NCI-H1436 treated with DMSO at 0.1 percent for 48 hours (cell line): ENCODE measurements at places on chromosomes 13 and 19.
A peak's percentile ranks its signal among the peaks of the same experiment; 100 is the strongest.

GRCh38 chr13:73299787-73300186, 241.0 kb downstream of the KLF5 start:
- DNase-seq = no peak

GRCh38 chr19:55452749-55453346, 8.6 kb downstream of the ISOC2 start:
- DNase-seq = no peak

DNA sequence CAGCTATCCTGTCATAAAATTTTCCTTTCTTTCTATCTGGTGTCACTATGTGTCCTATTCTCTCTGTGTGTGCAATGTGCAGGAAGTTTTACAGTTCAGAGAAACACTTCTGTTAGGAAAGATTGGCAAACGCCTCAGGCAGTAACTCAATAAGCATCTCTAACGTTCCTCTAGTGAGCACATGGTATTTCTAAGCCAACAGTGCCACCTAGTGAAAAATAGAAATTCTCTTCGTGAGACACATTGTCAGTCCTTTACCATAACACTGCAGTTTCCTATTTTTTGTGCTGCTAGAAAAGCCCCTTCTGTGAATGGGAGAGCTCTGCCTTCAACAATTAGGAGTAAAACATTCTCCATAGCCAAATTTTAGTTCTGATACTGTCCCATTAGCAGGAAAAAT, 50.7 kb downstream of the ZNF723 start:
- DNase-seq = no peak

- DNase-seq = peak; percentile 1
These were observed 150.1 kb downstream of the SHISA2 start for GRCh38 chr13:25901460-25902376.

- no peak for DNase-seq
These were observed 101.2 kb downstream of the WASF3 start for GRCh38 chr13:26658448-26659385.

- no peak for DNase-seq
These were observed 53.6 kb downstream of the LMO7 start for GRCh38 chr13:75689686-75690085.

- no peak for DNase-seq
These were observed 1198.8 kb upstream of the SPRY2 start for GRCh38 chr13:81539643-81540150.

- DNase-seq = no peak
These were observed 210.7 kb upstream of the EDNRB start for GRCh38 chr13:78129359-78129758.

GRCh38 chr13:34522808-34523207, 419.3 kb upstream of the NBEA start:
- no peak for DNase-seq

DNA sequence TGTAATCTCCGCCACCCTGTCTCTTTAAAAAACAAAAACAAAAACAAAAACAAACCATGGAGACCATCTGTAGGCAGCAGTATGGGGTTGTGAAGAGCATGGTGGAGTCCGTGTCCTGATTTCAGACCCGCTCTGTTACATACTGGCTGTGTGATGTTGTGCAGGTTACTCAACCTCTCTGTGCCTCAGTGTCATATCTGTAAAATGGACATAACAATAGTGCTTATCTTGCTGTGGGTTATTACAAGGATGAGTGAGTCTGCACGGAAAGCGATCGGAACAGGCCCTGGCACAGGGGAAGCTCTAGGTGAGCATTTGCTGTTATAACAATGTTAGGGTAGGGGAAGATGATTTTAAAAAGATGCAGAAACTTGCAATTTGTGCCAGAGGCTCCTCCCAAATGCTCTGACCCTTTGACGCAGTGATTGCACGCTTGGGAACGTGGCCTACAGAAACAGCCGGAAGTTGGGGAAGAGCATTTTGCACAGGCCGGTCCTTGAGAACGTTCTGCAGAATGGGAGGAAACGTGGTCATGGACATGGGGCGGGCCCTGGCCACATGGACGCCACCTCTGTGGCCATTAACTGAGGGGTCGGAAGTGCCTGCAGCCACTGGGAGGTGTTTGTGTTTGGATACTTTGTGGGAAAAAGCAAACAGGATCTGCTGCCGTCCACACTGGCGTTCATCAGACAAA, 15.7 kb upstream of the SELENOW start:
- no peak for DNase-seq

DNA sequence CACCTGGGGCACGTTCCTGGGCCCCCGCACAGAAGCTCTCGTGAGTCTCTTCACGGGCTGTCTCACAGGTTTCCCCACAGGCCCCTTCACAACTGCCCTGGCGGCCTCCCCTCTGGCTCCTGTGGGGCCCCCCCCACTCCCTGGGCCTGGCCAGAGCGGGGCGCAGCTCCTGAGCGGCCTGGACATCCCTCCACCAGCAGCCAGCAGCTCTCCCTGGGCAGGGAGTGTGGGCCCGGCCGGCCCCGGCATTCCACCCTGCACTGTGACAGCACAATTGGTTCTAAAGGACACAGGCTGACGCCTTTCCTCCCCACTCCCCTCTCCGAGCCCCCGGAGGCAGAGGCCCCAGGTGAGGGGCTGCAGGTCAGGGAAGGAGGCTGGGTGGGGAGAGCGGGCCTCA, 9.5 kb upstream of the TIMM13 start:
- no peak for DNase-seq

DNA sequence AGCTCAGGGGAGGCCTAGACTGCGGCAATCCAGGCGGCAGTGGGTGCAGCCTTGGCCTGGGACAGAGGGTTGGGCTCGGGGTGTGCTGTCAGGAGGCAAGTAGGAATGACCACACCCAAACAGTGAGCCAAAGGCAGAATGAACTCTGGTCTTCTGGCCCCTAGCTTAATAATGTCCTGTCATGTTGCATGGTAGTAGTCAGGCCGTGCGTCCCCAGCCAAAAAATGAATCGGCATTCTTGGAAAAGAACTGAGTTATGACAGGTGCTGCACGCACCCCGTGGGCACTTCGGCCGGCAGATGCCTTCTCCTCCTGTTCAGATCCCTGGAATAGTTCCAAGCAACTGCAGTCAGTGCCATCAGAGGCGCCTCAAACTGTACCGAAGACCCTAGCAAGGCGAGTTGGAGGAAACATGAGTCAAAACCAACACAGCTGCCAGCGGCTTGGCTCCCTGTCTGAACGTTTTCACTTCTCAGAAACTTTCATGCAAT, 55.9 kb downstream of the ATP7B start:
- no peak for DNase-seq

DNA sequence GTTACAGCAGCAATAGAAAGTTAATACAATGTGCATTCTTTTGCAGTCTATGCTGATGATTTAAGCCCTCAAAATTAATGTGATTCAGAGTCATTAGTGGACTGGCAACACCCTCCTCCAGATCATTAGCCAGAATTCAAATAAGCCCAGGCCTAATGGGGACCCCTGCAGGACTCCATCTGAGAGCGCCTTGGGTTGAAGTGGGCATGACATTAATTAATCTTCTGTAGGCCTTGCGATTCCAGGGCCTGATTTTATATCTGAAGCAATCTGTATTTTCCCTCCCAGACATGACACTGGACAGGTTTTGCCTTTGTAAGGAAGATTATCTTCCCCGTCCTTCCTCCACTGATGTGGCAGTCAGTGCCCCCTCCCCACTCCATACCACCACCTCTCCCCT, 442.9 kb downstream of the FOXO1 start:
- DNase-seq = no peak

DNA sequence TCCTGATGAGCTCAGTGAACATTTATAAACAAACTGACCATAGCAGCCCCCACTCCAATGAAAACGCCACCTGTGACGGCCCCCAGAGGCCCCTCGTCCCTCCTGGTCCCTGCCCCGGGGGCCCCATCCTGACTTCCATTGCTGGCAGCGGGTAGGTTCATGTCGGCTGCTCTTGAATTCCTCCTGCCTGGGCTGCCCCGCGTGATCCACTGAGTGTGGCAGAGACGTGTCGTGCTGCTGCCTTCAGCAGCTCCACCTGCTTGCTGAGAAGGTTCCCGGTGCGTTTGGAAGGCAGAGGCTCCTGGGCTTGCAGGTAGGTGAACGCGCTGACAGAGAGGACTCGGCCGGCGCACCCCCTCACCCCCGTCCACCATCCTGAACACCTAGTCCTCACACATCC, 11.6 kb downstream of the C2CD4C start:
- no peak for DNase-seq

GRCh38 chr19:48415395-48415794, 21.9 kb downstream of the GRIN2D start:
- DNase-seq = no peak

DNA sequence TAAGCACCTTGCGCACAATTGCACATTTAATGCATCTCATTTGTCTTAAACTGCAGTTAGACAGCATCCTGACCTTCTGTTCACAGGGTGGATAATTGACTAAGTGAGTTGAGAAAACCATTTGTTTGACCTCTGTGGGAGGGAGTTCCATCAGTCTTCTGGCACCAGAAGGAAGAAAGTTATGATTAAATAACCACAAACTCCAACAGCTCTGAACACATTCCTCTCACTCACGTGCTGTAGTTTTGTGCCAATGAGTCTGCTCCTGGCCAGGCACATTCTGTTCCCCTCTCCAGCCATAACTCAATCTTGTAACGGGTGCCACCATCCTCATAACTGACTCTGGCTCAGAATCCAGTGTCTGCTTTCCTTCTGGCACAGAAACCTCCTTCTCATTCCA, 817.2 kb downstream of the SLITRK1 start:
- no peak for DNase-seq

- DNase-seq = no peak
These were observed 58.1 kb downstream of the ZNF536 start for GRCh38 chr19:30430206-30430734.

DNA sequence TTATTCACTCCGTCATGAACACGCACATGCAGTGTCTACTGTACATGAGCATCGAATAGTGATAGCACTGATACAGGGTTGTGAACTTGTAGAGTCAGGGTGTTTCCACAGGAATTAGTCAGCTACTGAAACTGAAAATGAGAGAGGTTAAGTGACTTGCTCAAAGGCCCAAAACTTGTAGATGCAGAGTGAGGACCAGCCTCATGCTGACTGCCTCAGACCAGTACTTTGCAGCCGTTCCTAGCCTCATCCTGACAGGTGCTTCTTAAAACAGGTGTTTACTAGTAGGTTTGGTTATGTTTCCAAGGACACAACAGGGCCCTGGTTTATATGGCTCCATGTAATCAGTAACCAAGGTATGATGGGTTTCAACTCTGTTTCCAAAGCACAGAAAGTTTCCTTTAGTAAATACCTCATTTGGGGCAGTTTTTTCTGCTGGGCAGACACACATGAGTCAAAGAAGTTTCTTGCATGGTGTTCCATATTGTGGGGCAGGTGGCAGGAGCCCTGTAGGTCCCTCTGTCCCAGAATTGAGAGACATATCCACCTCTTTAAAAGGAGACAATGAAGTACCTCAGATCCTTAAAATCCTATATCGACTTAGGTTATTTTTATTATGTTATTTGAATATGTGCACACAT, 16.0 kb downstream of the FGF9 start:
- no peak for DNase-seq

DNA sequence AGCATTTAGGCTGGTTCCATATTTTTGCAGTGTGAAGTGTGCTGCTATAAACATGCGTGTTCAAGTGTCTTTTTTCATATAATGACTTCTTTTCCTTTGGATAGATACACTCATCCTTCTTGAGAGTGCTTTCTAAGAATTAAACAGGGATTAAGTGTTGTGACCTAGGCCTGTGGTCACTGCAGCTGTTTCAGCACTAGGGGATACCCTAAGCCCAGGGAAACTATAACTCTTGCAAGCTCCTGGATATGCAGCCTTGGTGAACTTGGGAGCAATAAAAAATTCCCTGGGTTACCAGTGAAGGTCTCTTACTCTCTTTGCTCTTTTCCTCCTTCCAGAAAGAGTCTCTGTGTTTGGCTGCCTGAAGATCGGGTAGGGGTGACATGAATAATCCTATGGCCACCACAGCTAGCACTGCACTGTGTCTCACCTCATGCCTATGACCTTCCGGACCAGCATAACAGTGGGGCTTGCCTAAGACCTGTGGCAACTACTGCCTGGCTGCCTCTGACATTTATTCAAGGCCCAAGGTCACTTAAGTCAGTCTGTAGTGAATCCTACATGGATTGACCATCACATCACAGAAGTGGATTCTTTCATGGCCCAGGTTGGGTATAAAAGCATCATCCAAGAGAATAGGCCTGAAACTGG, 799.7 kb downstream of the DACH1 start:
- no peak for DNase-seq

DNA sequence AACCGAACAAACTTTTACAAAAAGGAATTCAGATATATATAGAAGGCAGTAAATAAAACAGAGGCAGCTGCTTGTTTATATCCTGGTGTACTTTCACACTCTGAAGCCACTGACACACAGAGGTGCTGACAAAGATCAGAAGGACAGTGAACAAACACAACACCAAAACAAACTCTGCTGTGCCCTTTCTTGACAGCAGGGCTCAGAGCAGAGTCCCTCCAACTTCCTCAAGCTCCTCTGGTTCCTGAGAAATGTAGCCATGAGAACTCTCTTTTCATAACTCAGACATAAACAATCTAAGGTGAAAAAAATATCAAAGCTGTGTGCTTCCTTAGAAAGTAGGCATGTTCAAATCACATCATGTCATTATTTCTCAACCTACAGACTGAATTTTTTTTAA, 1052.8 kb upstream of the SPRY2 start:
- DNase-seq = no peak
